Hematopoietic multipotent progenitor cell treated with erythropoietin and hydrocortisone succinate and interleukin-3 and kit ligand, for 4 days (in vitro differentiated cells): ENCODE measurements at places on chromosomes 2 and 18.

GRCh38 chr2:171191021-171191420, 30.3 kb upstream of the TLK1 start:
- DNase-seq = no peak

GRCh38 chr2:96591054-96591453, 47.1 kb downstream of the KANSL3 start:
- DNase-seq = no peak

GRCh38 chr2:119219873-119220272, 3.8 kb upstream of the STEAP3 start:
- no peak for DNase-seq

DNA sequence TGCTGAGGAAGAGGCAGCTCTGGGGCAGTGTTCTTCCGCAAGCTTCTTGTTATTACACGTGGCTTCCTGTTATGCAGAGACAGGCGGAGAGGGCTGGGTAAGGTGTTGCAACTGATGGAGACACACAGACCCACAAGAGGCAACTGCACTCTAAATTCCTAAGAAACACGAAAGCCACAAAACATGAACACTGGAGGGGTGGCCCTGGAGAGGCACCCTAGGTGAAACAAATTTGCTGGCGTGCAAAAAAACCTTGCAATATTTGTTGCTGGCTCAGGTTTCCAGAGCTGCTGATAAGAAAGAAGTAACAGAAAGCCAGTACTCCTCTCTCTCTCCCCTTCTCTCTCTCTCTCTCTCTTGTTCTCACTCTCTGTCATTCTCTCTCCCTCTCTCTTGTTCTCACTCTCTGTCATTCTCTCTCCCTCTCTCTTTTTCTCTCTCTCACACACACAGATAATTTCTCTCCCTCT, 31.8 kb downstream of the ARHGAP25 start:
- peak; percentile 91 for DNase-seq

- DNase-seq = no peak
These were observed 23.2 kb downstream of the TMEM17 start for GRCh38 chr2:62482558-62483352.

- DNase-seq = peak; percentile 5
These were observed 10.0 kb downstream of the FAP start for GRCh38 chr2:162233197-162233596.

DNA sequence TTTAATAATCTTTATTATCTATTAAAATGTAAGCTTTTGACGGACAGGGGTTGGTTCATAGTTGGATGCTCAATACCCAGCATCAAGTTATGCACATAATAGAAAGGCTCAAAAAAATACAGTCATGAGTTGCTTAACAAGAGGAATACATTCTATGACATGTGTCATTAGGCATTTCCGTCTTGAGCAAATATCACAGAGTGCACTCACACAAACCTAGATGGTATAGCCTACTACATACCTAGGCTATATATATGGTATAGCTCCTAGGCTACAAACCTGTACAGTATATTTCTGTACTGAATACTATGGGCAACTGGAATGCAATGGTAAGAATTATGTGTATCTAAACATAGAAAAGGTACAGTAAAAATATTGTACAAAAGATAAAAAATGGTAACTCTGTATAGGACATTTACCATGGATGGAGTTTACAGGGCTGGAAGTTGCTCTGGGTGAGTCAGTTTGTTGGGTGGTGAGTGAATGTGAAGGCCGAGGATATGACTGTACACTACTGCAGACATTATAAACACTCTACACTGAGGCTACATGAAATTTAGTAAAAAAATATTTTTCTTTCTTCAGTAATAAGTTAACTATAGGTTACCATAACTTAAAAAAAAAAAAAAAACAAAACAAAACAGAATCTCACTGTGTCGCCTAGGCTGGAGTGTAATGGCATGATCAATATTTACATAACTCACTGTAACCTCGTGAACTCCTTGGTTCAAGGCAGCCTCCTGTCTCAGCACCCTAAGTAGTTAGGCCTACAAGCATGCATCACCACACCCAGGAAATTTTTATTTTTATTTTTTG, 201.2 kb downstream of the NBAS start:
- DNase-seq = no peak

- DNase-seq = no peak
These were observed 350.7 kb upstream of the SPRED2 start for GRCh38 chr2:65782996-65783650.

DNA sequence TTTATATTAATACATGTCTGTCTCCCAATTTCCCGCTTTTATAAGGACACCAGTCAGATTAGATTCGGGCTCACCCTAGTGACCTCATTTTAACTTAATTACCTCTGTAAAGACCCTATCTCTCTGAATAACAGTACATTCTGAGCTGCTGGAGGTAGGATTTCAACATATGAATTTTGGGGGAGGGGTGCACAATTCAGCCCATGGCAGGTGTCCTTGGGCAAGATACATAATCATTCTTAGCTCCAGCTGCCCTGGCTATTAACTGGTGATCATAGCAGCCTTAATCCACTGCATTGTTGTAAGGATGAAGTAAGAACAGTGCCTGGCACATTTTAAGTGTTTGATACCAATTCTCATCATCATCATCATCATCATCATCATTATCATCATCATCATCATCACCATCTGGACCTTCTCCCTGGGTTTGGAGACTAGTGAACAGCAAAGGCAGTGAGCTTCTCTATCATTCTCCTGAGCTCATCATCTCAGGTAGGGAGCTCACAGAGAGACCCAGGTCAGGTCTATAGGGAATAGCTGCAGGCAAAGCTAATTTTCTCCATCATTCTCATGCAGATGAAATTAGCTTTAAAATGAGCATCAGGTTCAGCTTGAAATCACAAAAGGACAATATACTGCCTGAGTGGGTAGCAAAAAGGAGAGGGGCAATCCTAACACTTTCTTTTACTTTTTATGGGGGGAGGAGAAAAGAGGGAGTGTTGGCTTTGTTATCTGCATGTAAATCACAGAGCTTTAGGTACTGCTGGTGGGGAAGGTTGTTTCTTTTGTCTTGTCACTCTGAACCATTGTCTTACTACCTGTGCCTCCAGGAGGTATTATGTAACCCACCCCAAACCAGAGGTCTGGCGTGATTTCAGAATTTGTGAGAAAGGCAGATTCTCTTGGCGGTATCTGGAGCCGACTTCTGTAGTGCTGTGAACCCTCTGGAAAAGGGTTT, 125.5 kb upstream of the SPRED2 start:
- DNase-seq = no peak

DNA sequence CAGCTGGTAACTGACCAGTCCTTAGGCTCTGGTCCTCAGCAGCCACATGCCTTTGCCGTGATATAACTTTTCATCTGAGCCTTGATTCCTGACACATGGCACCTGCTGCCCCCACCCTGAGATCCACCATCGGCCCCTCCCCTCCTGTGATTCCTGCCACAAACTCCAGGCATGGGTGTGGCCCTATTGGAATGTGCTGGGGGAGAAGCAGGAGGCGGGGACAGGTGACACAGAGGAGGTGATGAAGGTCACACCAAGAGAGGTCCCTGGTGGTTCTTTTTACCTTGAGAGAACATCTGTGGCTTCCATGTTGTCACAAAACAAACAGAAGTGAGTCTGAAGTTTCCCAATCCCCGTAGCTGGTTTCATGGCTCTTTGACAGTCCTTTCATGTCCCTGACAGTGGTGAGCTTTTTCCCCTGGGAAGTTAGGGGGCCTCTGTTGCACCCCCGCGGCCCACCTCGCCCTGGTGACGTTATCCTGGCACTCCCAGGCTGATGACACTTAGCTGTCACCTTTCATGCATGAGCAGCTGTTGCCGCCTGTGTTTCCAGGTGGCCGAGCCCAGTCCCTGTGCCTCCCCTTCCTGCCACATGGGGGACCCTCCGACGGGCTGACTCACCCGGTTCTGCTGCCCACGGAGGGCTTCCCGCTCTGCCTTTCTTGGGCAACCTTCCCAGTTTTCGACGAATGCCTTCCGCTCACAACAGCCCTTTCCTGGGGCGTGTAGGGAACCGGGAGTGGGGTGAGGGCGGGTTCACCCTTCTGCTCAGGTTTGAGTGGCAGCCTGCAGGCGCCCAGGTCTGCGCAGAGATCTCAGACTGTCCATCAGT, 66.3 kb upstream of the GLI2 start:
- peak; percentile 38 for DNase-seq

- no peak for DNase-seq
These were observed 264.0 kb upstream of the EPHA4 start for GRCh38 chr2:221836095-221836494.

GRCh38 chr18:1438967-1439366, 534.3 kb downstream of the ADCYAP1 start:
- peak; percentile 29 for DNase-seq

- DNase-seq = no peak
These were observed 133.2 kb downstream of the NCK2 start for GRCh38 chr2:105877945-105878344.

DNA sequence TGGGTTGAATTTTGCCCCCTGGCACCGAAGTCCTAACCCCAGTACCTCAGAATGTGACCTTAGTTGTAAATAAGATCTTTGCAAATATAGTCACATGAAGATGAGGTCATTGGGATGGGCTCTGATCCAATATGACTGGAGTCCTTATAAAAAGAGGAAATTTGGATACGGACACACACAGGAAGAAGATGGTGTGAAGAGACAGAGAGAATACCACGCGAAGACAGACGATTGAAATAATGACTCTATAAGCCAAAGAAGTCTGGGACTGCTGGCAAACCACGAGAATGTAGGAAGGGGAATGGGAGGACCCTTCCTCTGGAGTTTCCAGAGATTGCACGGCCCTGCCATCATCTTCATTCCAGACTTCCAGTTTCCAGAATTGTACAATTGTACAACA, 98.6 kb downstream of the CPO start:
- DNase-seq = no peak

DNA sequence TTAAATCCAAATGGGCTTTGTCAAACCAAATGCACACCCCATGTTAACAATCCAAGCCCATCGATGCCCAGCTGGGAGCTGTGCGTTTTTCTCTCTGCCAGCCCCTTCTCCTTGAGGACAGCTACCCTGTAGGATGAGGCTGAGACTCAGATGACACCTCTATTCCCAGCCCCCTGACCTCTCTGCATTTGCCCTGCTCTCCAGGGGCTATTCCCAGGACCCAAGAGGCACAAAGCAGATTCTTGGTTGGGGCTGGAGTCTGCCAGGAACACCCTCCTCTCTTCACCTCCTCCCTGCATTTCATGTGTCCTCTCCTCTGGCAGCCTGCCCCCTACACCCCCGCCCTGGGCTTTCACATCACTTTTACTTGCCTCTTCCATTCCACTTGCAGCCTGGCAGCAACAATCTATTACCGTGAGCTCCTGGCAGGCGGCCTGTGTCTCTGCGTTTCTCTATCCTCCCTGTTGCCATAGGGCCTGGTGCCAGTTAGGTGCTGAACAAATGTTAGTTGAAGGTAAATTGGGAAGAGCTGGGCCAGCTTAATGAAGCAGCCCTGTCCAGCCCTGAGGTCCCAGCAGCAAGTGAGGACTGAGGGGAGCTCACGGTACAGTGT, 51.8 kb downstream of the ADD2 start:
- peak; percentile 26 for DNase-seq

- no peak for DNase-seq
These were observed 72.3 kb downstream of the SPTBN1 start for GRCh38 chr2:54528311-54528955.

GRCh38 chr2:100929147-100929546, 72.9 kb upstream of the RPL31 start:
- DNase-seq = no peak

DNA sequence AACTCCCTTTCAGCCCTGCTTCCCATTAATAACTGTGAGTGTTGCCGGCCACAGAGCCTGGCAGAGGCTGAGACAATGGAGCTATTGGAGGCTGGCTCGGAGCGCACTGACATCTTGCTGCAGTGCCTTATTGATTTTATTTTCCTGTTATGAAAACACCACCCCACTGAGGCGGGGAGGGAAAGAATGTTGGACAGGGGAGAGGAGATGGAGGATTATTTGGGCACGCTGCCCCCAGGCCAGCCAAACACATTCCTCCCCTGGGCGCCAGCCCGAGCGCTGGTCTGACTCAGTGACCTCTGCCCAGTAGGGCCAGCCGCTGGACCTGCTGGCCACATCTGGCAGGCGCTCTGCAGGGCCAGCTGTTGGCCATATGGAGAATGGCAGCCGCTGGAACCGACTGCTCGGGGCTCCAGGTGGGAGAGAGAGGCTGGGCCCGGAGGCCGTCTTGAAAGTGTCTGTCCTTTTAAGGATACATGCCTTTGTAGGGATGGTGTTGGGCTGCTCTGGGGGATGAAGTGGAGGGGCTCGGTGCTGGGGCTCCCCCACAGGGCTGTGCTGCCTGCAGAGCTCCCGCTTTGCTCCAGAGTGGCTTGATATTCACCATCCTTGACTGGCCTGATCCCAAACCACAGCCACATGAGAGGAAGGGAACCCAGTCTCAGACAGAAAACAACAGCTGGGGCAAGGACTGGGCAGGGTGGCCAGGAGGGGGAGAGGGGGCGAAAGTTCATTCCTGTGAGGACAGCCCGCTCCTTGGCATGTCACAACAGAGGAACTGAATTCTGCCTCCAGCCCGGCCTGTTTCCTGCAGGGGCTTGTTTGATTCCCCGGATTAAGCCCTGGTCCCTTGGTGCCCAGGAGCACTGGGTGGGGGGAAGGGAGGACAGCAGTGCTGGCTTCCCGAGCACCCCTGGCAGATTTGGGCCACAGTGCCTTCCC, 179.0 kb downstream of the KLHL29 start:
- no peak for DNase-seq

DNA sequence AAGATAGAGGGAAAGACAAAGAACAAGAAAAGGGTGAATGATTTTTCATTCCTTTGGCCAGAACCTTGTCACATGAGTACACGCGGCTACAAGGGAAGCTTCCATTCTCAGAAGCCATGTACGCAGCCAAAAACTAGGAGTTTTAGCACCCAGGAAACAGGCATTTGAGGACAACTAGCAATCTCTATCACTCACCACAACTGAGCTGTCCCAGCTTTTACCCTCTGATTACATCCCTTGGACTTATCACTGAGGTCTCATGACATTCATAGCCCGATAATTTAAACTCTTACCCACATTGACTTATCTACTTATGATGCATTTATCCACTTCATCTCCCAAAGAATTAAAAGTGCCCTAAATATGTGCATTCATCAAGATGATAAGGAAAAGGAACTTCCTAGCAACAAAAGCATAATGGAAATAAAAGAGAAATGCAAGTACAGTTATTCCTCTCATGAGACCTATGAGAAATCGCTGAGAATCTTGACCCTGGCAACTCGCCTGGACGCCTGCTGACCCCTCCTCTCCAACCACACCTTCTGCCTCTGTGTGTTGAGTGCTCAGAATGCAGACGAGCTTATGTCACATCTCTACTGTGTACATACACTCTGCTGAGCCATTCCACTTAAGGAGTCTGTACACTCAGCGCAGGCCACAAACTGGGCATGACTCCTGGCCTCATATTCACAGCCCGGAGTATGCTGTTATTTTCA, 28.7 kb upstream of the MFSD6 start:
- DNase-seq = peak; percentile 24

DNA sequence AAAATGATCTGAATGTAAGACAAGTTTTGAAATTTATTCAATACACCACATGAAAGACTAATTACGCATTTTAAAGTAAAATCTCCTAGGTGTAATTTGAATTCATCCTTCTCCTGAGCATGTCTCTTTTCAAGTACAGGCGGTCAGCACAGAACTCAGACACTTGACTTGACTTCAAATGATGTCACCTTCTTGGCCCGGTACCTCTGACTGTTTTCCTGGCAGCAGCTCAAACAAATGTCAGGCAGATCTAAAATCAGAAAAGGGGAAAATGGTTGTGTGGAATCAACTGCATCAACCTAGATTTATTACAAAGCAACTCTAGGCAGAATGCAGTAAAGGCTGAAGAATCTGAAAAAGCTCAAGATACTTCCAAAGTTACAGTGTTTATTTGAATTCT, 11.4 kb upstream of the PROKR1 start:
- DNase-seq = no peak
